ENCODE measurements at places on chromosomes 13 and 19.

DNA sequence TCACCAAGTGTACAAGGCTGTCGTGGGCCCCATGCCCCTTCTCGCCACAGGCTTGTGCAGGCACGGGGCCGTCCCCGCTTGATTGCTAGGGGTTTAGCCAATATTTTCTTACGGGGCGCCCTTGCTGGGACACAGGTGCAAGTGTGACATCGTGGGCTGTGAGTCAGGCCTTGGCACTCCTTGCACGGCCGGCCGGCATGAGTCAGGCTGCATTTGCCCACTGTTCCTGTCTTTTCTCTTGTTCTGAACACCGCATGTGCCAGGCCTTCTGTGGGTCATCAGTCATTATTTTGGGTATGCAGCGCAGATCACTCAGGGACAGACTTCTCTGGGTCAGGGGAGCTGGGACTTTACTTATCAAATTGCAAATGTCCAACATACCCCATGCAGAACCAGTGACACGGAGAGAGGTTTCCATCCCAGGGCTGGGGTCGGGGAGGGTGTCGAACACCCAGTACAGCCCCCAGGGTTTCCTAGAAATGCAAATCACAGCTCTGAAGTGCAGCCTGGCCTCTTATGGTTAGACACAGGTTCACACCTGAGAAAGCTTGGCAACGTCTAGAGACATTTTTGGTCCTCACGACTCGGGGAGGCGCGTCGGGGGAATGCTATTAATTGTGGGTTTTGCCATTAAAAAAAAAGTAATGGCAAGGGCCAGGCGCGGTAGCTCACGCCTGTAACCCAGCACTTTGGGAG, 22.5 kb upstream of the KLF2 start:
- no peak for DNase-seq

- no peak for DNase-seq
Measured at GRCh38 chr13:107119989-107120881, 552.3 kb upstream of the ARGLU1 start.

- DNase-seq: no peak
Measured at GRCh38 chr13:100108913-100109507, 20.1 kb downstream of the PCCA start.

GRCh38 chr13:39102981-39103490, 64.8 kb downstream of the NHLRC3 start:
- DNase-seq: no peak

GRCh38 chr19:10971107-10971726, 10.4 kb downstream of the SMARCA4 start:
- no peak for DNase-seq

DNA sequence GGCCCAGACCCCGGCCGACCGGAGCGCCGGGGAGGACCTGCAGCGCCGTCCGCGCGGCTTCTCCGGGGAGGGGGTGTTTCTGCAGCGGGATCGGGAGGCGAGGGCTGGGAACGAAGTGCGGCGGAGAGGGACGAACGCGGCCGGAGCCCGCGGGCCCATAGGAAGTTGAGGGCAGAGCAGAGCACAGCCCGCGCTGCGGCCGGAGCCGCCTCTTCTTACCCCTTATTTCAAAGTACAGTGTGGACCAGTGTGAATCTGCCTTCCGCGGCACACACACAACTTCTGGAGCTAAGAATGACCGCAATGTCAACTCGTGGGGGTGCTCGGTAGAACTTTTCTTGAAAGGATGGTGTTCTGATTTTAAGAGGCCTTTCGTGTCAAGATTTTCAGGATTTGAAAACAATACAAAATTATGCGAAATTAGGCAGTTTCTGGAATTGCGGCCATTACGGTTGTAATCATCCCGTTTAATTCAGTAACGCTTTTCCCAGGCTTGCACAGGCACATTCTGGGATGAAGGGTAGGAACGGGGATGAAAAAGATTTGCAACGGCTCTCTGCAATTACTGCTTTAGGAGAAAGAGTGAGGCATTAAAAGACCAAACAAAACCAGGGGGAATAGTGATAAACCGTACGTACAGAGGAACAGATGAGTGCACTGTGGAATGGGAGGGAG, 821 bp downstream of the TDRD3 start:
- DNase-seq: peak; percentile 82

- no peak for DNase-seq
Measured at GRCh38 chr19:58166708-58167280, 16.1 kb upstream of the ZNF274 start.
